ENCODE measurements at places on chromosomes 5 and 9.

- no peak for DNase-seq
These were observed 235.3 kb downstream of the GABRB2 start for GRCh38 chr5:161311146-161311708.

DNA sequence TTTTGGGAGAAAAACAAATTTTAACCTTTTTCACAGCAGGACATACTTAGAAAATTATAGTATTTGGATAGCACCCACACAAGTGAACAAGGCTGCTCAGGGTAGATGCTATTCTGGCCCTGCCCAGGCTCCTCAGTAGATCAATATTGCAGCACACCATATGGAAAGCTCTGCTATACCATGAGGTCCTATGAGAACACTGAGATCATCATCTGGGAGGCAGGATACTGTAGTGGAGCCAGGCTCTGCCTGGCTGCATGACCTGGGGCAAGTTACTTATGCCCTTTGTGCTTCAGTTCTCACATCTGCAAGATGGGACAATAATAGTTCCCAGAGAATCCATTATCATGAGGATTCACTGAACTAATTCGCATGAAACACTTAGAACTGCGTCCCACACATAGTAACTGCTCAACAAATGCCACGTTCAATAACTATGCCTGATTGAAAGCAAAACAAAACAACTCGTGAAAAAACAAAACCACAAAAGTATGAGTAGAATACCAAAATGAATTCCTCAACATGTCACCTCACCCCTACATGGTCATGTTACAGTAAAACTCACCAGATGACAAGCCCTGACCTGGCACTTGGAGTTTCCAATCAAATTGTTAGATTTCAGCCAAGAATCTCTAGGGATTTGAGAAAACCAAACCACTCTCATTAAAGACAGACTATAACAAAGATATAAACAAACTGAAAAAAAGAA, 31.9 kb downstream of the ARSB start:
- peak; percentile 47 for DNase-seq

- DNase-seq, result peak; percentile 79
These were observed 810.3 kb upstream of the ACO1 start for GRCh38 chr9:31574006-31574765.

GRCh38 chr9:78407636-78408312, 110.8 kb downstream of the PSAT1 start:
- DNase-seq, result no peak

DNA sequence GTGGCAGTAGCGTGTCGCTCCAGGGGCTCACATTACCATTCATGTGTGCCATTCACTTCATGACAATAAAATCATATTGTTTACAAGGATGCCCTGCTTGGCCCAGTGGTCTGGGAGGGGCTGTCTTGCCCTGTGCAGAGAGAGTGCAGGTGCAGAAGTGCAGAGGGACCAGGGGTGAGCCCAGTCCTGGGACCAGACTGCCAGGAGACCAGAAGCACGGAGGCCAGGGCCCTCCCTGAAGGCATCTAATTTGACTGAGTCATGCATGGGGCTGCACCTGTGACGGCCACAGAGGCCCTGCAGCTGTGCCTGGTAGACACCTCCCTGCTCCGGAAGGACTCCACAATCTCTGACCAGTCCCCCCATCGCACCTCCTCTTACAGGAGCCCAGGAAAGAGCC, 164.4 kb upstream of the FOXD4L5 start:
- no peak for DNase-seq

DNA sequence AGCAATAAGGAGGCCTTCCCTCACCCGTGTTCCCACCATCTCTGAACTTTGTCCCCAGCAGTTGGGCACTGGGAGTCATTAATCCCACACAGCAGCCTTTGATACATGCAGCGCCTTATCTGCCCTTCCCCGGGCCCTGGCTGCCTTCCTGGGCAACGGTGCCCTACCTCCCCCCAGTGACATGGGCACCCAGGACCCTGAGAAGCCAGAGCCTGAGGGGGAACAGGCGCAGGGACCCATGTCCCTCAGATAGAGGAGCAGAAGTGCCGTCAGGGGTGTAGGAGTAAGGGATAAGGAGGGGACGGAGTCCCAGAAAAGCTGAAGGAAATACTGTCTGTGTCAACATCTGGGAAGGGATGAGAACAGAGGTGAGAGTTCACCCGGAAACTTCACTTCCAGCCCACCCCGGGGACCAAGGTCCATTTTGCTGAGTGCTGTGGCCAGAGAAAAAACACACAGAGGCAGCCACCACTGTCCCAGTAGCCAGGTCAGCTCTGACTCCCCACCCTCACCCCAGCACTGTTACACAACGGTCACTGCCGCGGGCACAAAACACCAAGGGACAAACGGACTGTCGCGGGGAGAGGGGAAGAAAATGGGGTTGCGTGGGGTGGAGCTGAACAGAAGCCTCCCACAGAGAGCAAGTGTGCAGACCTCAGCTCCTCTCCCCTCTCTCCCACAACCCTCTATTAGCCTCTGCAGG, 3.8 kb downstream of the PCDH1 start:
- DNase-seq, result no peak

DNA sequence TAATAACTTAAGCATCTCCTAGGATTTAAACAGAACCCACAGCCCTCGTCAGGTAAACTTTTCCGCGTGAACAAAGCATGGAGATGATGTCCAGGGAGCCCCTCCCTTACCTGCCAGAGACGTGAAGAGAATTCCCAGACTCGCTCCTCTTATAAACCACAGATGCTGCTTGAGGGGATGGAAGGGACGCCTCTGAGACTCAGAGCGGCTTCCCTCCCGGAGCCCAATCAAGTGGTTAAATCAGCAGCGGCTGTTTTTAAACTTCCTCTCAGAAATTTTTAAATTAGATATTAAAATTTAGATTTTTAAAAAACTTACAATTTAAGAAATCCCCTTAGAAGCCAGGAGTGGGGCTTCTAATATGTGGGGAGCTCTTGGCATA, 71.8 kb downstream of the RAPGEF1 start:
- DNase-seq, result no peak

DNA sequence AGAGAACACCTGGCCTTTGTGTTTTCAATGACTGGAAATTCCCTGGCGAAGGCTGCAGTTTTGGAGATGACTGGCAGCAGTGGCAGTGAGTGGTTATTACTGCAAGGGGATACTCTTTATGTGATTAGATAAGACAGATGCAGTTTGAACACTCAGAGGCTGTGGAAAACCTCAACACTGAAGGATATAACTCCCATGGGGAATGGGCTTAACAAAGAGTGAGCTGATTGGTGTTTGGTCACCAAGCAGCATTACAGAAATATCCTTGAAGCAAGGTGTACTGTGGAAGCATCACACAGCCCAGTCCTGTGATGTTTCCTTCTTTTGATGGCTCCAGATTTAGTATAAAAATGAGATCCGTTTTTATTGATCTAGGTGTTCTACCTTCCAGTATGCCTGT, 490.7 kb upstream of the PTPRD start:
- DNase-seq, result no peak
